ENCODE measurements at places on chromosomes 3 and 15. TPM values are rescaled to one million over a fixed set of nuclear protein-coding genes. Genes with fewer than 3 reads are reported as not detected.

NLGN1 gene
- polyA plus RNA-seq, result 5.3 TPM

NRROS gene
- 2.8 TPM for polyA plus RNA-seq

HTR3C gene
- polyA plus RNA-seq, result not detected

NEK10 gene
- 1.8 TPM for polyA plus RNA-seq

CAND2 gene
- polyA plus RNA-seq, result 7.1 TPM

SLC28A1 gene
- polyA plus RNA-seq, result 0.75 TPM

TP63 gene
- 2.5 TPM for polyA plus RNA-seq

PIGB gene
- 16.9 TPM for polyA plus RNA-seq

TATDN2 gene
- polyA plus RNA-seq, result 35.8 TPM

RHCG gene
- 2.6 TPM for polyA plus RNA-seq

GRCh38 chr15:79003896-79004295 is 59.0 kb upstream of the CTSH start:
- no peak for DNase-seq

- DNase-seq, result no peak
These were observed 186.8 kb downstream of the IL5RA start for GRCh38 chr3:2923390-2923789.

DNA sequence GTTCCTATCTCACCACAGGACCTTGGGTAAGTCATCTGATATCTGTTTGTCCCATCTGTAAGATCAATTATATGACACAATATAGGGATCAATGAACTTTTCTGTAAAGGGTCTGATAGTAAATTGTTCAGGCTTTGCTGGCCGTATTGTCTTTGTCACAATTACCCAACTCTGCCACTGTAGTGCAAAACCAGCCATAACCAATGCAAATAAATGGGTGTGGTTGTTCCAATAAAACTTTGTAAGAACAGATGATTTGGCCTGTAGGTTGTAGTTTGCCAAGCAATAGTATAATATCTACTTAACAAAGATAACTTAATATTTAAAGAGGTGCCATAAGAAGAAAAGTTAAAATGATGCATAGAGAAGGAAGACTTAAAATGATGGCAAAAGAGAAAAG is 210.8 kb downstream of the VPS13C start:
- no peak for DNase-seq

DNA sequence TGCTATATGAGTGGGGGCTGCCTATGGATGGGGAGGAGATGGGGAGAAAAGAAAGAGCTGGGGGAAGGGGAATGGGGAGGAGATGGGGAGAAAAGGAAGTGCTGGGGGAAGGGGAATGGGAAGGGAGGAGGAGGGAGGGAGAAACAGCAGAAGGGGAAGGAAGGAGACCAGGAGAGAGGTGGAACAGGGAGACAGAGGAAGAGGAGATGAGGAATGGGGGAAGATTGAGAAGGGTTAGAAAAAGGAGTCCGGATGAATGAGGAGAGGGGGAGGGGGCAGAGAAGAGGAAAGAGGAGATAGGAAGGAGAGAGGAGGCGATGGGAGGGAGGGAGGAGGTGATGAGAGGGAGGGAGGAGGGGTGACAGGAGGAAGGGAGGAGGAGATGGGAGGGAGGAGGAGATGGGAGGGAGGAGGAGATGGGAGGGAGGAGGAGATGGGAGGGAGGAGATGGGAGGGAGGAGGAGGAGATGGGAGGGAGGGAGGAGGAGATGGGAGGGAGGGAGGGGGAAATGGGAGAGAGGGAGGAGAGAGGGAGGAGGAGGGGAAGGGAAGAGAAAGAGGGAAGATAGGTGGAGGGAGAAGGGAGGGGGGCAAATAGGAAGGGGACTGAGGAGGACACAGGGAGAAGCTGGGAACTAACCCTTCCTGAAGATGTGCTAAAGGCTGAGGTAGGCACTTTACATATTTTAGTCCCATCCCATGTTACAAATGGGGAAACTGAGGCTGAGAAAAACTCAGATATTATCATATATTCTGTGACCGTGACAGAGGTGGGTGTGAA is 6.6 kb upstream of the BCL2L10 start:
- DNase-seq, result no peak

DNA sequence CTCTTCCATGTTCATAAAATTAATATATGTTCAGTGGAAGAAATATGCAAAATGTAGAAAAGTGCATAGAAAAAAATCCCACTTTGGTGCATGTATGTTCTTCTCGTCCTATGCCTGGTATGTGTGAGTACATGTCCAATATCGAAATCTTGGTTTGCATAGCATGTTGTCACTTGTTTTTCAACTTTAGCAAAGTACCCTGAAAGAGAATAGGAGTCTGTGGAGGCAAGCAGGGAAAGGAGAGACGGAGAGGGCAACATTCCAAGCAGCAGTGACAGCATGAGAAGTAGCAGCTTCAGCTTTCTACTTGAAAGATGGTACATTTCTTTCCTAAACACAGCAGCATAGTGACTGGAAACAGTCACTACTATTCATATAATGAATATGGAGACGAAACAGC is 56.8 kb upstream of the CACNA2D3 start:
- no peak for DNase-seq

DNA sequence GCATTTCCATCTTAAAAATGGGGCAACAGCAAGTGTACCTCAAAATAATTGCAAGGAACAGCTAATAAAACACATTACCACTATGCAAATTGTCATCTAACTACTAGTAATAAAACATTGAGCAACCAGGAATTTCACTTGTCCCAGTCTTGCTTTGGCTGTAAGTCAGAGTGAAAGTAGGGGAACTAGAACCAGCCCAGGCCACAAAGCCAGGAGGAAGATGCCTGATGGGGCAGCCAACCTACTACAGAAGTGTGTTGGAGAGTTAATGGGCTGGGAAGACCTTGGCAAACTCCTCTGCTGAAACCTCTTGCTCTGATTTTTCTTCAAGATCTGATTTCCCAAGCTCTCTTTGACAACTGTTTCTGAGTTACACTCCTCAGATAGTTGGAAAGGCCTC is 40.2 kb upstream of the LPP start:
- no peak for DNase-seq

- DNase-seq, result no peak
These were observed 50.9 kb upstream of the SPRED1 start for GRCh38 chr15:38201714-38202113.

DNA sequence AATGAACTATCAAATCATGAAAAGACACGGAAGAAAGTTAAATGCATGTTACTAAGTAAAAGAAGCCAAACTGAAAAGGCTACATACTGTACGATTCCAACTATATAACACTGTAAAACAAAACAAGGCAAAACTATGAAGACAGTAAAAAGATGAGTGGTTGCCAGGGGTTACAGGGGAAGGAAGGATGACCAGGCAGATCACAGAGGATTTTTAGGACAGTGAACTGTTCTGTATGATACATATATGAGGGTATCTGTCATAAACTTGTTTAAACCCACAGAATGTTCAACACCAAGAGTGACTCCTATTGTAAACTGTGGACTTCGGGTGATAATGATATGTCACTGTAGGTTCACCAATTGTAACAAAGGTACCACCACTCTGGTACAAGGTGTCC is 60.6 kb downstream of the CHSY1 start:
- DNase-seq, result no peak

DNA sequence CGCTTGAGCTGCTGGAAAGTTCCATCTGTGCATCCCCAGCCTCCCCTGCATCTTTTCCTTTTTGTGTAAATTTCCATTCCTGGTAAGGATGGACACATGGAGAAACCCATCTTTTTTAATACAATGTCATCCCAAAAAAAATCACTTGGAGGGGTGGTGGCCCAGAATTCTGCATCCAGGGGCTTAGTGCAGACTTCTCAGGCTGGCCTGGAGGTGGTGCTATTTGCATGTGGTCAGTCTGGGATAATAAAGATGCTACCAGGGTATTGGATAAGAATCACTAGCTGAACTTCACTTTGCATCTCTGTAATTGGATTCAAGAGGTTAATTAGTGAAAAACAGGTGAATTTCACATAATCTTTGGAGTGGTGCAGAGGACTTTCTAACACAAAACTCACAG is 1.8 kb upstream of the ZSCAN2 start:
- DNase-seq, result no peak

DNA sequence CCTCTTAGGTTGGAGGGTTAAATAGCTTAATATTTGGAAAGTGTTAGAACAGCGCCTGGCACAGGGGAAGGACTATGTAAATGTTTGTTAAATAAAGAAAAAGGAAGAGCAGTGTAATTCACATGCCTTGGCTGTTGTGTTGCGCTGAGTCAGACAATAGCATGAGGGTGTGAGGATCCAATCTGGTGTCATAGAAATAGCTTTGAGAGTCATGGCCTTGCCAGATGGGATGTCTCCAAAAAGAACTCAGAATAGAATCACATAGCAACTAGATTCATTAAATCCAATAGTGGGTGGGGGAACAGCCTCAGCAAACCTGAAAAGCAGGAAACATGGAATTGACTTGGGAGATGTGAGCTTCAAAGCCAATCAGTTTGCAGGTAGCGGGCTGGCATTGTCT is 3.9 kb upstream of the RBSN start:
- DNase-seq, result no peak

DNA sequence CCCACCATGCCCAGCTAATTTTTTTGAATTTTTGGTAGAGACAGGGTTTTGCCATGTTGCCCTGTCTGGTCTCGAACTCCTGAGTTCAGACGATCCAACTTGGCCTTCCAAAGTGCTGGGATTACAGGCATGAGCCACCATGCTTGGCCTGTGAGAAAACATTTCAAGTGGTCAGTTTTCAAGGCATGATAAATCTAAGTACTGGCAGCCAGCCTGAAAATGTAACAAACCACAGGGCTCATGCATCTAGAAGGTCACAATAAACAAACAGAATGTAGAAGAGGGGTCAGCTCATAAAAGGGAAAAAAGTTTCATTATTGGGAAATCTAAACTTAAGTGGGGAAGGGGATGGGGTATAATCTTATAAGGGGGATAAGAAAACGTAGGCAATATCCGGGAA is 39.9 kb downstream of the PPCDC start:
- no peak for DNase-seq

Measured in left renal pelvis (tissue), 4 donors.